ENCODE measurements at places on chromosomes 5 and 9.

DNA sequence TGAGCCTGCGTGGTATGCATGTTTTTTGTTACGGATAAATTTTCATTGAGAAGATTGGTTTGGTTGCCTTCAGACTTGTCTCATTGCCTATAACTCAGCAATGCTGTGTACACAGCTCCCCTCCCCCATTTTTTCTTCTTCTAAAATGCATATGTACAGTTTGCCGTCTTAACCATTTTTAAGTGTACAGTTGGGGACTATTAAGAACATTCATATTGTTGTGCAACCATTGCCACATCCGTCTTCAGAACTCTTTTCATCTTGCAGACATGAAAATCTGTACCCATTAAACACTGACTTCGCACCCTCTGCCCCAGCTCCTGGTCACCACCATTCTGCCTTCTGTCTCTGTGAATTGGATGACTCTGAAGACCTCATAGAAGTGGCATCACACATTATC lies 6.2 kb downstream of the EXOC3 start:
- no peak for DNase-seq

DNA sequence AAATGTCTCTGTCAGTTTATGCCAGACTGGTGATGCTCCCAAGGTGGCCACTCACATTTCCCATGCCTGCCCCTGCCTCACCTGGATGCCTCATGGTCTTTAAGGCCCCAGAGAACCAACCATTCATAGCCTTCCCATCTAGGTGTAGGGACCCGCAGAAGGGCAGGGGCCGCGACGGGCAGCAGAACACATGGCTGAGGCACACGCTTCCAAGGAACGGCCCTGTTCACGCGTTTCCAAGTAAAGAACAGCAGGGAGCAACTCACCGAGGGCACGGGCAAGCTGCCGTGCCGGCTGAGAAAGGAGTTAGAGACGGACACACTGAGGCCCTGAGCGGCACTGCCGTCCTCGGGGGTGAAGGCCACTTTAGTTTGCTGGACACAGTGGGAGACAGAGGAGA lies 73.5 kb downstream of the PRRT1B start:
- no peak for DNase-seq

DNA sequence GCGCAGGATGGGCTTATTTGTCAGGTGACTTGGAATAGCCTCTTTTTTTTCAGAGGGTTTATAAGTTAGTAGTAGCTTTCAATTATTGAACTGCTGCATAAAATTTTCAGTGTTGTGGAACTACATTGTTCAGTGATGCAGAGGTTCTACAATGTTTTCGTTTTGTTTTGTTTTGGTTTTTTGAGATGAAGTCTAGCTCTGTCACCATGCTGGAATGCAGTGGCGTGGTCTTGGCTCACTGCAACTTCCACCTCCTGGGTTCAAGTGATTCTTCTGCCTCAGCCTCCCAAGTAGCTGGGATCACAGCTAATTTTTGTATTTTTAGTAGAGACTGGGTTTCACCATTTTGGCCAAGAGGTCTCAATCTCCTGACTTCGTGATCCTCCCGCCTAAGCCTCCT lies 22.0 kb downstream of the NUP188 start:
- DNase-seq = no peak

DNA sequence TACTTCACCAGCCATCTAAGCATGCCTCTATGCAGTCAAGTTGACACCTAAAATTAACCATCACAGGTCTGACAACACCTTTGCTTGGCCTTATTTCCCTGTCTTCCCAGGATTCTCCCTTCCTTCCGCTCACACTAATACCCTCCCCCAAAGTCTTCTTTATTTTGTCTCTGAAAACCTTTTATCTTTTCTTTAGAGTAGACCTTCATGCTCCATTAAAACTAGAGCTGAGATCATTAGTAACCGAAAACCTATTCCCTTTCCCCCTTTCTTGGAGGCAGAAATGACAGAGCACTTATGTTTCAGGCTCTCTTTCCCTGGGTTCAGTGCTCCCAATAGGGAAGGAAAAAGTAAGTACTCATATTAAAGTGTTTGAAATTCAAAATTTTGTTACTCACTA lies 423.8 kb downstream of the YTHDC2 start:
- no peak for DNase-seq

- no peak for DNase-seq
These were observed 17.2 kb upstream of the SUSD3 start for GRCh38 chr9:93041108-93041802.

- DNase-seq = no peak
These were observed 3.1 kb upstream of the RGMB start for GRCh38 chr5:98770209-98770910.

DNA sequence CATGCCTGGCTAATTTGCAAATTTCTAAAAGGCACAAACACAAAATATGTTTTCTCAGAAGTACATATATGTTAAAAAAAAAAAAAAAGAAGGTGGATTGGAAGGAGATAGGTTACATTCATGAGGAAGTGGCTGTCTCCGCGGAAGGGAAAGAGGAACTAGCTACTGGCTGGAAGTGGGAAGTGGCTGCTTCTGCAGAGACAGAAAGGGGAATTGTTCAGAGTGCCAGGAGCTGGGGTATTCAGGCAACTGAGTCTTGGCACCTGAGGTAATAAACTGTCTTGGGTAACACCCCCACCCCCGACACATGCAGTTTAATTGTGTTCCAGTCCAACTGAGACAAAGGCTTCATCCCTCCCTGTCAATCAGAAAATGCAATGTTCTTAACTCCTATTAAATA lies 45.6 kb downstream of the S1PR3 start:
- DNase-seq = no peak

DNA sequence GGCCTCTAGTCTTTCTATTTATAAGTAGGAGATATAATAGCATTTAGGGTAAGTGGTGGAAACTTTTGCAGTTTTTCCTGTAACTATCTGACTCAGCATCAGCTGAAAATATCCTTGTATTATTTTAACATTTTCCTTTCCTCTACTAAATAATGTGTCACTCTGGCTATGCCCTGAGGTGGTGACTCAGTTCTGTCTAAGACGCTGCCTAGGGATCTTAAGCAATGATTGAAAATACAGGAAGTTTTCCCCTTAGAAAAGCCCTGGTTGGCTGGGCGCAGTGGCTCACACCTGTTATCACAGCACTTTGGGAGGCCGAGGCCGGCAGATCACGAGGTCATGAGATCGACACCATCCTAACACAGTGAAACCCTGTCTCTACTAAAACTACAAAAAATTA lies 9.3 kb upstream of the EDIL3 start:
- DNase-seq = no peak

DNA sequence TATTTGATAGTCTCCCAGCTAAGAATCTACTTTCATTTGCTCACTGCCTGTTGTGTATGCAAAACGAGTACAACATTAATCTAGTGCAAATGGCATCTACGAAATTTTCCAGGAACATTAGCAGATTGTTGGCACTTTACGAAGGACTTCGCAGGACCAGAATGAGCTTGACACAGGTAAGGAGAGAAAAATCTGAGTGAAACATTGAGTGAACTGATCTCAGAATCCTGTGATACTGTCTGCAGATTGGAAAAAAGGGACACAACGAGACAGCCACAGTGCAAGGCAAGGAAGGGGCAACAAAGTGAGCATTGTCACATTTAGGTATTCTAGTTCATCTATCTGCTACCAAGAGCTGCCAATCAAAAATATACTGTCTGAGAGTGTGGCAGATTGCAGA lies 350.5 kb downstream of the ZNF608 start:
- DNase-seq = no peak

DNA sequence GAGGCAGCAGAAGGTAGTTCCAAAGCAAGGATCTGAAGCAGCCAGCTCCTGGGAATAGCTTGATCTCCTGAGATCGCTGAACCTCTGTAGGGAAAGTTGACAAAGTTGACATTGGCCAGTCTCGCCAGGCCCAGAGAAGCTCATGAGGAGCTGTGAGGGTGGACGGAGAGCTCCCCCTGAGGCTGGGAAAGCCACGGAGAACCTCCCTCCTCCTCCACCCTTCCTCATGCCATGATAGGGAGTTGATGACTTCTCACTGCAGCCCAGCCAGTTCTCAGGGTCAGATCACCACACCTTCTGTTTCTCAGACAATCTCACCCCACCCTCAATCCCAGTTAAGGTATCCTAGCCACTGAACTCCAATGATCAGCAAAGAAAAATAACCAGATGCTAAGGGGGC lies 30.4 kb upstream of the KCNV2 start:
- no peak for DNase-seq

GRCh38 chr5:89280103-89281037 lies 397.4 kb upstream of the MEF2C start:
- no peak for DNase-seq

GRCh38 chr5:142465476-142465875 lies 140.7 kb upstream of the SPRY4 start:
- no peak for DNase-seq

DNA sequence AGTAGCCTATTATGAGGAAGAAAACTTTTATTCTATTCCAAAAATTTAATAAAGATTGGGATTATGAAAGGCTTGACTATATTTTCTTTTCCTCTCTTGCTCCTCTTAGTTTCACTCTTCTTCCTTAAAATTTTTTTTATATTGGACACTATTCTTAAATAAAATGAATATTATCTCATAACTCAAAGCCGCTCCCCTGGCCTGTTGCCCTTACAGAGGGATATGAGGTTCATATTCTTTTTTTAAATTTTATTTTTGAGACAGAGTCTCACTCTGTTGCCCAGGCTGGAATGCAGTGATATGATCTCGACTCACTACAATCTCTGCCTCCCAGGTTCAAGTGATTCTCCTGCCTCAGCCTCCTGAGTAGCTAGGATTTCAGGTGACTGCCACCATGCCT lies 106.8 kb upstream of the MPDZ start:
- no peak for DNase-seq

- DNase-seq = no peak
These were observed 77.2 kb upstream of the NEK6 start for GRCh38 chr9:124180557-124180956.

DNA sequence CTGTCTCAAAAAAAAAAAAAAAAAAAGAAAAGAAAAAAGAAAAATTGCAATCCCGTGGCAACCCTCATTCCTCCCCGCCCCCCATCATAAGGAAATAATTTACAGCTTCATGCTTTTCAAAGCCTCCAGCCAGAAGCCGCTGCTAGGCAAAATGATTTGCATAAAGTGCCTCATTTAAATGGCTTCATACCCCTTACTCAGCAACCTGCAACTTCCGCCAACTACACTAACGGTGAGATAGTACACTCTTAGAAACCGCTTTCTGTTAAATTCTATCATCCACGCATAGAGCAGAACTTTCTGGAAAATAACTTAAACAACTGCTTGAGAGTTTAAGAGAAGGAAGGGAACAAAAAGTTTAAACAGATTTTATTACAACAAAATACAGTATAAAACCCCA lies 17.8 kb downstream of the SERINC5 start:
- no peak for DNase-seq

DNA sequence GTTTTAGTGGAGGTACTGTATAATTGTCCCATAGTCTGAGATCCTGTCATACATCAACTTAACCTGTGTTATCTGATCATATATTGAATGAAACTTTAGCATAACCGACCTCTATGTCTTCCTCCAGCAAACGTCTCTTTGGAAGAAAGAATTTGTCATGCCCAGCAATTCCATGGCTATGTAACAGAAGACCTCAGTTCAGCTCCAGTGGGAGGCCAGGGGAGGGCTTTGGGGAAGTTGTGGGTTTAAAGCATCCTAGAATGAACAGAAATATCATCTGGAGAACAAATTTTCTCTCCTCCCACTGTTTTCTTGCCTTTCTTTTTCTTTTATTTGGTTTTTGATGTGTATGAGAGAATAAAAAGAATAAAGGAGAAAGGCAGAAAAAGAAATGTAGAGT lies 164.5 kb downstream of the GAS1 start:
- no peak for DNase-seq

GRCh38 chr5:137858223-137858916 lies 9.3 kb upstream of the MYOT start:
- no peak for DNase-seq

GRCh38 chr5:148956477-148957385 lies 106.1 kb downstream of the SH3TC2 start:
- peak; percentile 34 for DNase-seq

DNA sequence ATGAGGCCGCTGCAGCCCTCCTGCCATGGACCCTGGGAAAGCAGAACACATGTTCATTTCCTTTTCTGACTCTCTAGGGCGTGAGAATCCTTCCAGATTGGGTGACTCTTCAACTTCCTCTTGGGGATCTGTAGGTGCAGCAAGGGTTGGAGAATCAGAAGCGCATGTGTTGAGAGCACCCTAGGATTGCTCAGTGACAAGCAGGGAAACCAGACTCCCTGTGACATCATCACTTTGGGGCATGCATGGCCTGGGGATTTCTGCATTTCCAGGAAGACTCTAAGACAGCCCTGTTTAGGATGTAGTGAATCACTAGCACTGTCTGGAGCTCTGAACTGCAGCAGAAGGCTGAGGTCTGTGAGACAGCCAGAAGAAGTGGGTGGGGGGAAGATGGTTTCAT lies 15.1 kb upstream of the LCP2 start:
- no peak for DNase-seq

GRCh38 chr5:179913461-179913860 lies 5.8 kb upstream of the TBC1D9B start:
- DNase-seq = no peak

GRCh38 chr9:4864234-4864661 lies 71.5 kb downstream of the RCL1 start:
- DNase-seq = no peak

- DNase-seq = no peak
These were observed 90.8 kb upstream of the EQTN start for GRCh38 chr9:27387722-27388121.

GRCh38 chr5:7245121-7245651 lies 150.8 kb upstream of the ADCY2 start:
- DNase-seq = no peak

GRCh38 chr9:36671561-36671960 lies 98.9 kb downstream of the MELK start:
- no peak for DNase-seq

GRCh38 chr9:116706310-116707290 lies 19.5 kb downstream of the TRIM32 start:
- no peak for DNase-seq

DNA sequence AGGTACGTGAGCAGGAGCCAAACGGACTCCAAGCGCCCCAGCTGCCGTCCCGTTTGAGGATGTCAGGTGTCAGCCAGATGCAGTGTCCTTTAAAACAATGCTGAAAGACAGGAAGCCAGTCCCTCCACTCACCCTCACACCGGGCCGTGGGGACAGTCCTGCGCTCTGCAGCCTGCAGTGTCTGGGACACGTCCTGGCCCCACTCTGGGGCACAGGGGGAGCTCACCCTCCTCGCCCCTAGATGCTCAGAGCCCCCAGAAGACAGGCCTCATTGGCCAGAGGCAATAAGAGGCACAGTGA lies 79.7 kb downstream of the ZNF354C start:
- DNase-seq = no peak

DNA sequence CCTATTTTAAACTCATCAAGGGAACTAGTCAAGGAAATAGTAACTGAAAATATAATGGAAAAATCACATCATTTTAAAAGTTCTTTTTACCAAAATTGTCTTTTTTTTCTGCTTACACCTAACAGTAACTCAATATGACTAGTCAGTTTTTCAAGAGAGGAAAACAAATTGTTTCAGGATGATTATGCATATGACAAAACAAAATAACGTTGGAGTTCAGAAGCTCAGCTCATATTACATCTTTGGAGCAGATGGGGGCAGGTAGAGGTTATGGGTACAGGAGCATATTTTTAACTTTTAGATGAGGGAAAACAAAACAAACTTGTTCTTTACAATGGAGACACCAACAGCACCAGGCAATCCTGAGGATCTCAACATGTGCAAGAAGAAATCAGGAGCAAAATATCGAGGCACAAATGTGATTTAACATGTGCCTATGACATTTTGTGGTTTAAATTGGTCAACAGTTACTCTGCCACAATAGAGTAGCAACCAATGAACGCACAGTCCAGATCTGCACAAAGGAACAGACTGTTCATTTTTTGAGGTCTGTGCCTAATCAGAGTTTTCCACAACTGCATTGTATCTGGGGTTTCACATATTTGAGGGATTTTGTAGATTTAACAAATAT lies 659.0 kb downstream of the ANXA1 start:
- DNase-seq = no peak
